Mucosa of gallbladder (tissue), 1 donor: ENCODE measurements at places on chromosomes 12 and 14. TPM values are rescaled to one million over a fixed set of nuclear protein-coding genes. Genes with fewer than 3 reads are reported as not detected.

DNA sequence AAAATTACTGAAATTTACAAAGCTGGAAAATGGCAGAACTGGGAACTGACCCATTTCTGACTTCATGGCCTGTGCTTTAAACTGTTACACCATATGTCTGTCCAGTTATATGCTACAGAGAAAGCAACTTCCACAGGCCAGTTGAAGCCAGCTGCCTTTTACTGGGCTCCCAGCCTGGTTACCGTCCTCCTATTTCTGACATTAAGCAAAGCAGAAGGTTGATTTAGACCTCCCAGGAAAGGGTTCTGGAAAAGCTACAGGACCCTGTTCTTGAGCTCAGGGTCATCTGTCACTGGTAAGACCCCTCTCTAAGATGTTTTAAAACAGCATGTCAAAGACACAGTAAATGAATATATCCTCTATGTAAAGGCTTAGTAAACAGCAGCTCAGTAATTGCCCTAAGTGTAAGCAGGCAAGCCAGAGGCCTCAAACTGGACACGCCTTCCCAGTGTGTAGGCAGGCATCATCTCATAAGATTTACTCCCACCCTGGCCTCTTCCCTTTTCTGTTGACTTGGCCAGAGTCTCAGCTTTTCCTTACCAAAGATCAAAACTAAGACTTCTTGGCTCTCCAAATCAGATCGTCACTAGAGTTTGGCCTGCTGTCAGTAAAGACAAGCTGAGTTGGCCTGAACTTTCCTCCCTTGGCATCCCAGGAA, 55.4 kb upstream of the RNU6-8 start:
- no peak for DNase-seq

DNA sequence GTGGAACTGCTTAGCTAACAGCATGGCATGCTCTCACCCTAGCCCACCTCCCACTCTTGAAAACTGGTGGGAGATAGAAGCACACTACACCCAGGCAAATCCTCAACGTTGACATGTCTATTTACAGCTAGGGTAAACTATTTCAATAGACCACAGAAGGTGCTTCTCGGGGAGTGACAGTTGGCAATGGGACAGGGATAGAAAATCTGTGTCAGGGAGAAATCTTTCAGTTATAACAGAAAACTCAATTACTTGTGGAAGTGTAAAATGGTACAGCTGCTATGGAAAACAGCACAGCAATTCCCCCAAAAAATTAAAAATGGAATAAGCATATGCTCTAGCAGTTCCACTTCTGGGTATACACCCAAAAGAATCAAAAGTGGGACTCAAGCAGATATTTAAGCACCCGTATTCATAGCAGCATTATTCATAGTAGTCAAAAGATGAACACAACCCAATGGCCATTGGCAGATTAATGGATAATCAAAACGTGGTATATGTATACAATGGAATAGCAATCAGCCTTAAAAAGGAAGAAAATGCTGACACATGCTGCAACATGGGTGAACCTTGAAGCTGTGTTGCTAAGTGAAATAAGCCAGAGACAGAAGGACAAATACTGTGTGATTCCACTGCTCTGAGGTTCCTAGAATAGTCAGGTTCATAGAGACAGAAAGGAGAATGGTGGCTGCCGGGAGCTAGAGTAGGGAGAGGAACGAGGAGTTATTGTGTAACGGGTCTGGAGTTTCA, 92.5 kb downstream of the STAB2 start:
- DNase-seq = no peak

DNA sequence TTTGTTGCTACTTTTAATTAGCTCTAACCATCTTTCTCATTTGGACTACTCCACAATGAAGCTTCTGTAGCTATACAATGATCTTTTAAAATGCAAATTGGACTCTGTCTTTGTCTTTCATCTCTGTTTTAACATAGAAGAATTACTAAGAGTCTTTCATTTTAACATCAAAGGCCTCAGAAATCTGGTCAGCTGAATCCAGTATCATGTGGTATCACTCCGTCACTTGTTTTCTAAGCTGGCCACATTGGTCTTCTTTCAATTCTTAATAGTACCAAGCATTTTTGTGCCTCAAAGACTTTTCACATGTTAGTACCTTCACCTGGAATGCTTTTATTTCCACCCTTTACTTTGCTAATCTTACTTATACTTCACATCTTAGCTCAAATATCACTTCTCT, 95.5 kb upstream of the SLC16A7 start:
- DNase-seq = no peak

DNA sequence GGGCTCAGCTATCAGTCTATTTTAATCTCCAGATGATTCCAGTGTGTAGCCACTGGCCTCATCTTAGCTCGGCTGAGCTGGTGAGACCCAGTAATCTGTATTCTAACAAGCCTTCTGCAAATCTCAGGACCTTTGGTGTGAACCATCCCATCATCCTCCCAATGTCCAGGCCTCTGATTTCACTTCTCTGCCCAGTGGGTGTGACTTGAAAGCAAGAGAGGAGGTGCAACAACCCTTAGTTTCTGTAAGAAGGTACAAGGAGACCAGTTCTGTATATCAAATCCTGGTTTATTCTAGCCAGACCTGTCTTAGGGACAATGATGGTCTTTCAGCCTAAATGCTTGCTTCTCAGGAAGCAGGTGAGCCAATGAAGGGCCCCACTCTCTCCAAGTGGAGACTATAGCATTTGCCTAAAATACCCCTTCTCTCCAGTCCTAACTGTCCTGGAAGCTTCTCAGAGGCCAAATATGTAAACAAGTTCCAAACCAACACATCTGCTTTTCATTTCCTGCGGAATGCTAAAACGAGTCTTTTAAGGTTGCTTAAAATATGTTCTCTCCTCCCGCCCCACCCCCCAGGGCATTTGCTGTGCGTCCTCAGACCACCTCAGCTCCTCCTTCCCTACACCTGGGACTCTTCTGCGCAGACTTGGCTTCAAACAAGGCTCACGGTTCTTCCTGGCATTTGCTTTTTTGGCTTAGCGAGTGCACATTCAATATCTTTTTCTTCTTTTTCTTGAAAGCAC, 78.4 kb upstream of the FUT8 start:
- peak; percentile 31 for DNase-seq

- DNase-seq = no peak
Measured at GRCh38 chr12:27437839-27438238, 8.7 kb upstream of the SMCO2 start.

DNA sequence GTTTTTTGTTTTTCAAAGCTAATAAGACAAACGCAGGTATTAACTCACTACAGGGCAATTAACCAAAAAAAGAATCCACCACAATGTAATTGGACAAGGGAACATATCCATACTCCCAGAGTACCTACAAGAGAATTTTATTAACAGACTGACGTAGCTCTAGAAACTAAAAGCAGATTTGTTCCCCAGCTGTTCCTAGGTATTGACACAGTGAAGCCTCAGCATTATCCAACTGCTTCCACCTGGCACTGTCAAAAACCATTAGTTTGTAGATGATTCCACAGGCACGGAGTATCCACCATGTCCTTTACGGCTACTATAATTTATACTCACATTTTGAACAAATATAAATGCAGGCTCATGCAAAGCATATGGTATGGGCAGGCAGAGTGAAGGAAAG, 22.3 kb downstream of the PPM1H start:
- DNase-seq = no peak

GRCh38 chr12:88202500-88202899, 60.4 kb downstream of the TMTC3 start:
- no peak for DNase-seq

GRCh38 chr14:78088916-78089315, 81.3 kb upstream of the NRXN3 start:
- DNase-seq = no peak

DNA sequence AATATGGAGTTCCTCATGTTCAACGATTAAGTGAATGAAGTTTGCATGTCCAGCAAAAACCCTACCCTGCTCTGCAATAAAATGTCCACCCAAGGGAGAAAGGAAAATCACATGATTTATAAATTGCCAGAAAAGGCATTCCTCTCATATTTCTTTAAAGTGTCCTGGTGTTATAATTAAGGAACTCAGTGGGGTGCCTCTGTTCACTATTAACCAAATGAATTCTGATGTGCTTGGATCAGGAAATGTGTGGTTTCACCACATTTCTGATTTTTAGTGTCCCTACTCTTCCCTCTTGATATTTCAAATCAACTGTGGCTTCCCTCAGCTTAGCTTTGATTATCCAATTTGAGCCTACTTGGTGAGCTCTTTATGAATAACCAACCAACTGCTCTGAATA, 208.1 kb downstream of the PHLDA1 start:
- no peak for DNase-seq

DNA sequence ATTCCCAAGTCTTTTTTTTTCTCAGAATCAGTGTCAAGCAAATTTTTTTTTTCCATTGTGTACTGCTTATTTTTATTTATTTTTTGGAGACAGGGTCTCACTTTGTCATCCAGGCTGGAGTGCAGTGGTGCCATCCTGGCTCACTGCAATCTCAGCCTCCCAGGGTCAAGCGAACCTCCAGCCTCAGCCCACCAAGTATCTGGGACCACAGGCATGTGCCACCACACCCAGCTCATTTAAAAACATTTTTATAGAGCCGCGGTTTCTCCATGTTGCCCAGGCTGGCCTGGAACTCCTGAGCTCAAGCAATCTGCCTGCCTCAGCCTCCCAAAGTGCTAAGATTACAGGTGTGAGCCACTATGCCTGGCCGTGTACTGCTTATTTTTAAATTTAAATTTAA, 68.1 kb downstream of the TBC1D30 start:
- DNase-seq = no peak

DNA sequence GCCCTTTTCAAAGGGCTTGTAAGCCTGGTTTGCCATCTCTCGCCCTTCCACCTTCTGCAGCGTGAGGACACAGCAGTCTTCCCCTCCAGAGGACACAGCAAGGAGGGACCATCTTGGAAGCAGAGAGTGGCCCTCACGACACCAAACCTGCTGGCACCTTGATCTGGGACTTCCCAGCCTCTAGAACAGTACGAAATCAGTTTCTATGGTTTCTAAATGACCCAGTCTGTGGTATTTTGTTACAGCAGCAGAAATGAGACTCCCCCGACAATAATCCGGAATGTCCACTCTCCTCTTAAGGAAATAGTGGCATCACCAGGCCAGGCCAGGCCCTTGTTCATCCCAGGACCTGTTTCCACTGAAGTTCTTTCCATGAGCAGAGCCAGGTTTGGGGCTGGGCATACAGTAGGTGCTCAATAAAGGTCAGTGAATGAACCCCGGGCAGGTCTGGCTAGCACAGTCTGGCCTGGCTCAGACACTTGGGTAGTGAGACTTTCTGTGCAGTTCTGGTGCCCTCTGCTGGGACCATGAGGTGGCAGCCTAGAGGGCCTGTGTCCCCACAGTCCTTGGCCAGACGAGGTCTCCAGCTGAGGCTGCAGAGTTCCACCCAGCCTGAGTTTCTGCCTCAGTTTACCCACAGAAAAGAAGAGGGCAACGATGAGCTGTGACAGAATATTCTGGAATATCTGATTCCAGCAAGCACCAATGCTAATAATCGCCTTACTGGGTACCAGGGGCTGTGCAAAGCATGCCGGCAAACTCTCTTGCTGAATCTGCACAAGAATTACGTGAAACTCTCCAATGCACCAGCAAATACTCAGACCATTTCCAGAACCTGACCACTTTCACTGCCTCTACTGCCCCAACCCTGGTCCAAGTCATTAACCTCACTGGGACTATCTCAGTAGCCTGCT, 14.0 kb downstream of the ABCB9 start:
- DNase-seq = peak; percentile 84

- no peak for DNase-seq
Measured at GRCh38 chr12:18373181-18373580, 111.9 kb downstream of the PIK3C2G start.

DNA sequence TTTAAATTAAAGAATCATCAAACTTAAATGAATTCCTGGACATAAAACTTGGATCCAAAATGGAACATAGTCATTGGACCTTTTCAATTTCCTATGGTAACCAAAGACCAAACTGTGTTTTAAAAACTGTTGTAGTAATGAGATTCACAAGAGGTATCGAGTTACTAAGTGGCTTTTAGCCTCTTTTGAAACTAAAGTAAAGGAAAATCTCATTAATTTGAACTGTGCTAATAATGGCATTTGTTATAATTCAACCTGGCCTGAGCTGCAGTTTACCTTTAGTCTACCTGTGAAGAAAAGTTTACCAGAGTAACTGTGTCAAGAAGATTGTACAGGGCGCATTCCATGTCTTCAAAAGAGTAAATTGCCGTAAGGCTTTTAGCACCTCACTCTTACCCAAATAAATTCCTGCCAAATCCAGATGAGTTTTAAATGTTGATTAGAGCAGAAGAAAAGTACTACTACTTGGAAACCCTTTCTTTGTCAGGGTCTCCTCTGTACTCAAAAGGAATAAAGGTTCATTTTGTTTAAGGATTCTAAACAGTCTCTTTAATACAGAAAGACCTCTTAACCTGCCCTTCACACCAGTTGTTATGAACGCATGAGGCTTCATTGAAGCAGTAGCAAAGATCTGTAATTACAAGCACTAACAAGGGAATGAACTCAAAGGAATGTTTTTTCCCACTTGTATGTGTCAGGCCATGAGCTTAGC, 17.1 kb upstream of the MED13L start:
- DNase-seq = no peak

Gene KLHL33
- 0.92 TPM for total RNA-seq

Gene TSHR
- not detected for total RNA-seq

Gene HAL
- 0.58 TPM for total RNA-seq

Gene ASB2
- total RNA-seq = 28.0 TPM

Gene ZFHX2
- total RNA-seq = 12.5 TPM

Gene BATF
- total RNA-seq = 5.7 TPM

Gene SGPP1
- 30.2 TPM for total RNA-seq
